T-helper 17 cell (primary cell): ENCODE measurements at places on chromosomes 1 and 21. TPM values are rescaled to one million over a fixed set of nuclear protein-coding genes. Genes with fewer than 3 reads are reported as not detected.

Gene SCAF4
- 61.3 TPM for total RNA-seq

Gene CLSTN1
- 86.3 TPM for total RNA-seq

Gene TNNT2
- total RNA-seq = not detected

Gene HAO2
- total RNA-seq = not detected

Gene SH2D5
- total RNA-seq = not detected

- no peak for DNase-seq
- no peak overlapping the region for H3K27ac ChIP-seq
- peaks cover 2% of the 10 kb centered on the region for H3K36me3 ChIP-seq
- peaks cover 6% of the 10 kb centered on the region for H3K27me3 ChIP-seq
- no peak overlapping the region for H3K4me3 ChIP-seq
Measured at GRCh38 chr1:207302618-207303393, 18.7 kb upstream of the CD55 start.

- no peak overlapping the region for H3K4me3 ChIP-seq
- peaks cover 30% of the 10 kb centered on the region for H3K27me3 ChIP-seq
- H3K36me3 ChIP-seq = peaks cover 8% of the 10 kb centered on the region
- H3K4me1 ChIP-seq = no peaks in the 10 kb centered on the region
Measured at GRCh38 chr1:67097305-67097704, 37.5 kb downstream of the C1orf141 start.

DNA sequence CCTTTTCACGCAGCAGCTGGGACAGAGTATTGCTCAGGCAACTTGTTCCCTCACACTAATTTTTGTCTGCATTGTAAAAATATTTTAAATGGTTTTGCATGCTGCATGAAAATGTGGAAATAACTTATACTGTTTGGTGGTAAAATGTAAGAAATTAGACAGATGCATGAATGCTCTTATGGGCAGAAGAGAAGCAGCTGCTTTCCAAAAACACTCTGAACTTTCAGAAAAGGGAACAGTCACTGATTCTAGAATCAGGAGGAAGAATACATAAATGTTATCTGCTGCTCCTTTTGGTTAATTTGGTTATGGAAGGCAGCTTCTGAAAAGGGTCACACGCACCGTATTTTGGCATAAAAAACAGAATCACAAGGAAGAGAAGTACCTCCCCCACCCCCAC is 87.0 kb upstream of the RUNX1 start:
- H3K4me3 ChIP-seq = no peak overlapping the region
- DNase-seq = no peak
- H3K4me1 ChIP-seq = peaks cover 21% of the 10 kb centered on the region
- H3K27me3 ChIP-seq = no peaks in the 10 kb centered on the region
- no peaks in the 10 kb centered on the region for H3K36me3 ChIP-seq
- no peak overlapping the region for H3K27ac ChIP-seq

DNA sequence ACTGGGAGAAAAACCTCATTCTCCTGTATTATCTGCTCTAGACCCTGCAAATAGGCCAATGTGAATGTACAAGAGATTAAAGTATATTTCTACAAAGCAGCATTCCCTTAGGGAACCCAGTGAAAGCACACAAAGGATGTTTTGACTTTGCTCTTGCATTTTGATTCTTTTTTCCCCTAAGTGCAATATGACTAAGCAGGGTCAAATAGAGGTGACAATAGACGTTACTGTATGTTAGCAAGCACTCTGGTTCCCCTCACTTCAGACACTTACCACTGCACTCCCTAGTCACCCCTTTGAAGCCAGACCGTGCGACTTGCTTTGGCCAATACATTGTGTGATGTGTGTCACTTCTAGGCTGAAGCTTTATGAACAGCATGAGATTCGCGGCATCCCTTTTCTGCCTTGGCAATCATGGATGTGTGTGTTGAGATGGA is 209.7 kb downstream of the RHOU start:
- H3K27ac ChIP-seq = no peak overlapping the region
- no peak overlapping the region for H3K4me3 ChIP-seq
- no peak for DNase-seq
- no peaks in the 10 kb centered on the region for H3K36me3 ChIP-seq
- H3K4me1 ChIP-seq = no peaks in the 10 kb centered on the region

GRCh38 chr1:119209596-119210295 is 69.3 kb upstream of the WARS2 start:
- H3K27me3 ChIP-seq = no peaks in the 10 kb centered on the region
- no peak for DNase-seq
- H3K27ac ChIP-seq = no peak overlapping the region
- no peak overlapping the region for H3K4me3 ChIP-seq

DNA sequence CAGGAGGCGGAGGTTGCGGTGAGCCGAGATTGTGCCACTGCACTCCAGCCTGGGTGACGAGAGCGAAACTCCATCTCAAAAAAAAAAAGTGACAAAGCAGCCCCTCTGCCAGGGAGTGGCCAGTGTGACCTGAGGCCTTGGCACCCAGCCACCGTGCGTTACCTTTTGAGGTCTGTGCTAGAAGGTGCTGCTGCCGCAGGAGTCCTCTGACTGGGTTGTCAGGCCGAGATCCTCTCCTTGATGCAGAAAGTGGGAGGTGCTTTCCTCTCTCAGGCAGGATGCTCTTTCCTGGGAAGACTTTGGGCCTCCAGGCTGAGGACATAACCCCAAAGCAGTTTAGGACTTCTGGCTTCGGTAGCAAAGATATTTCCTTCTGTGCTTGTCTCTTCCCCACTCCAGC is 280.5 kb upstream of the VAMP3 start:
- no peak overlapping the region for H3K4me3 ChIP-seq
- H3K27ac ChIP-seq = no peak overlapping the region
- H3K27me3 ChIP-seq = peaks cover 21% of the 10 kb centered on the region

DNA sequence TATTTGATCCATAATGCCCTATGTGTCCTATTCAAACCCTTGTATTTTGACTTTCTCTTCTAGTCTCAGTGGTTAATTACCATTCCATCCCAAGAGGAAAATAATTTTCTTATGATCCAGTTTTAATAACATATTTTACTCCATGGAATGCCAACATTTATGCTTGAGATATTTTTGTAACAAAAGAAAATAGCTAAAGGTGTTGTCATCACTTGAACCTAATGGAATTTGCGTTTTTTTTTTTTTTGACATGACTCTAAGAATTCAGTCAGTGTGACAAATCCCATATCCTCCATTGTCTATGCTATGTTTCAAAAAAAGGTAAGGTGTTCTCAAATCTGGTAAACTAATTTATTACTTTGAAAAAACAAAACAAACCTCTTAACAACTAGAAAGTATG is 324.1 kb upstream of the ADAMTS5 start:
- no peak overlapping the region for H3K27ac ChIP-seq
- no peaks in the 10 kb centered on the region for H3K27me3 ChIP-seq
- H3K4me1 ChIP-seq = no peaks in the 10 kb centered on the region
- H3K4me3 ChIP-seq = no peak overlapping the region
- H3K36me3 ChIP-seq = no peaks in the 10 kb centered on the region

- no peak for DNase-seq
- H3K4me3 ChIP-seq = no peak overlapping the region
- H3K27me3 ChIP-seq = no peaks in the 10 kb centered on the region
- H3K36me3 ChIP-seq = no peaks in the 10 kb centered on the region
- H3K4me1 ChIP-seq = no peaks in the 10 kb centered on the region
Measured at GRCh38 chr1:105909811-105910210, 1146.7 kb upstream of the PRMT6 start.
